AG08395 (cell line): ENCODE measurements at places on chromosomes 5 and 9.

- no peak for DNase-seq
Observed at GRCh38 chr5:107322936-107323335, 347.8 kb downstream of the EFNA5 start.

DNA sequence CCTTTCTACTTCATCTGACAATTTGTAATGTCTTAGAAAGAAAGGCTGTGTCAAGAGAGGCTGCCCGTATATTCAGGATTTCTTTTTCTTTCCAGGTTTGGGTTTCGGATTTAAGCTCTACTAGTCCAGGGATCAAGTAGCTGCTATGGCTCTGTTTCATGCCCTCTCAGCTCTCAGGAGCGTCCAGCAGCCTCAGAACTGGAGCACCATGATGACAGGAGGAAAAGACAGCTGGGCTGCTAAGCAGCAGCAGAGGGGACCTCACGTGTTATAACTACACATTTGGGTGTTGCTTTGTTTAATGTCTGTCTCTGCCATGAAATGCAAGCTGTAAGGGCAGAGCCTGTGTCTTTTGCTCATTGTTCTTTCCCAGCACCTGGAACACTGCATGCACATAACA is 28.5 kb downstream of the TBC1D2 start:
- DNase-seq = no peak

DNA sequence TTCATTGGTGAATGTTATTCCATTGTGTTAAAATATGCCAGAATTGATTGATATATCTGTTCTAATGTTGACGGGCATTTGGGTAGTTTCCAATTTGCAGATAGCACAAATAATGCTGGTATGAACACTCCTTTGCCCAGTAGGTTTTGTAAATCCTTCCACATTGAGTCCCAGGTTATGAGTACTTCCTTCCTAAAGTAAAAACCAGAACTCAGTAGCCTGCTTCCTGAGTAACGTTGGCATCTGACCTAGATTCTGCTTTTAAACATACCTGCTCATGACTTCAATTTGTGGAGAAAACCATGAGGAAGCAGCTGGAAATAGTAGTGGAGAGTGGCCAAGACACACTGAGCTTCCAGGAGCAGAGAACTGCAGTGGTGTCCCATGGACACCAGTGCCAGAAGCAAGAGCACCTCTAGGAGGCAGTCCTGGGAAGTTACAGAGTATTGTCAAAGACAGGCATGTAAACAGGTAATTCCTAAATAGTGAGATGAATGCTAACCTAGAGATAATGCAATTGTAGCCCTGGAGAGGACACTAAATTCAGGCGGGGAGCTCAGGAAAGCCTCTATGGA is 24.3 kb upstream of the RASGRF2 start:
- no peak for DNase-seq

- peak; percentile 82 for DNase-seq
Observed at GRCh38 chr5:33969572-33970452, 14.7 kb downstream of the SLC45A2 start.

DNA sequence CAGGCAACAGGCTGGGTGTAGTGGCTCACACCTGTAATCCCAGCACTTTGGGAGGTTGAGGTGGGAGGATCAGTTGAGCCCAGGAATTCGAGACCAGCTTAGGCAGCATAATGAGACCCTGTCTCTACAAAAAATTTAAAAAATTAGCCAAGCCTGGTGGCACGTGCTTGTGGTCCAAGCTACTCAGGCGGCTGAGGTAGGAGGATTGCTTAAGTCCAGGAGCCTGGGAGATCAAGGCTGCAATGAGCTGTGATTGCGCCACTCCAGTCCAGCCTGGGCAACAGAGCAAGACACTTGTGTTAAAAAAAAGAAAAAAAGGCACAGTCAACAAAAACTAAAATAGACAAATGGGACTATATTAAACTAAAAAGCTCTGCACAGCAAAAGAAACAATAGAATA is 29.3 kb downstream of the ATP6V0E1 start:
- DNase-seq = no peak
